ENCODE measurements at places on chromosomes 12 and 14.
A peak's percentile ranks its signal among the peaks of the same experiment; 100 is the strongest.

DNA sequence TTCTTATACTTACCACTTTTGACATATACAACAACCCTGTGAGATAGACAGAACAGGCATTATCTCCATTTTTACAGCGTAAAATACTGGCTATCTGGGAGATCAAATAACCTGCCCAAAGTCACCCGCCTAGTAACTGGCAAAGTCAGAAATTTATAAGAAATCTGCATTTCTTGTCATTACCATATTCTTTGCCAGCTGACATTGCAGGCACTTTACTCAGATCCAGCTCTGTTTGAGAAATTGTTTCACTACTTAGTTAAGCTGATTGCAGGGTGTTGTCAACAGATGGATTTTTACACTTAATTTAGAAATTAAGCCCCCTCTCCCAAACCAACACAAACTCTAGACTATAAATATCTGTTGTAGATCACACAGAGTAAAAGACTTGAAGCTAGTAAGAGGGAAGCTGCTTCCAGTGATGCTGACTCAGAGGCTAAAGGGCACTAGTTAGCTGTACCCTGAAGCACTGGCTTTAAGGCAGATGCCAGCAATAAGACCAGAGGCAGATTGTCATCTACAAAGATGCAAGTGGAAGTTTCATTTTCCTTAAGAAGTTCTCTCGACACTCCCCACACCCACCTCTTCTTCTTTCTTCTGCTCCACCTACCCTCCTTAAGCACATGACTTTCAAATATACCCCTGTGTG lies 153.1 kb downstream of the ANO6 start:
- no peak for DNase-seq

DNA sequence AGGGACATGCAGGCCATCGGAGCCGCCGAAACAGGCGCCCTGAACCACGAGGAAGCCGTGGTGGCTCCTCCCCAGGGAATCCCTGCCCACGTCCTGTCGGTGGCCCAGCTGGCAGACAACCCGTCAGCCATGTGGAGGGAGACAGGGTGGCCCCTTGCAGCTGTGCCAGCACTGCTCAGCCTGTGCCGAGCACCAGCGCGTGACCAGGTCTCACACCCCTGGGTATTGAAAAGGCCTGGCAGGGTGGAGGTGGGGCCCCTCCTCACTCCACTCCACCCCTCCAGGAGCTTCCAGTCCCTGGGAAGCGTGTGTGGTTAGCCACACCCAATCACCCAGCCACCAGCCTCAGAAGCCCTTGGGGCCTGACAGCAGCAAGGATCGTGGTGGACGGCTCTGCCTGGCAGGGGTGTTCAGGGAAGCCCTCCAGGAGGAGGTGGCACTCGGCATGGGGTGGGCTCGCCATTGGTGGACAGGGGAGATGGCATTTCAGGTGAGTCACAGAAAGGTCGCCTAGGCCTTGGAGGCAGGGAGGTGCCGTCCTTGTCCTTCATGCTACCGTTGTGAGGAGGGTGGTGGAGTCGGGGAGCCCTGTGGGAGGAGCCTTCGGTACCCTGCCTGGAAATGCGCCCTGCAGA lies 12.3 kb upstream of the DLK1 start:
- DNase-seq = peak; percentile 39

GRCh38 chr14:95828649-95829265 lies 47.9 kb upstream of the TUNAR start:
- no peak for DNase-seq

- DNase-seq = no peak
Observed at GRCh38 chr14:37890095-37890494, 294.7 kb downstream of the TTC6 start.

GRCh38 chr12:106429043-106429552 lies 71.5 kb downstream of the POLR3B start:
- no peak for DNase-seq

DNA sequence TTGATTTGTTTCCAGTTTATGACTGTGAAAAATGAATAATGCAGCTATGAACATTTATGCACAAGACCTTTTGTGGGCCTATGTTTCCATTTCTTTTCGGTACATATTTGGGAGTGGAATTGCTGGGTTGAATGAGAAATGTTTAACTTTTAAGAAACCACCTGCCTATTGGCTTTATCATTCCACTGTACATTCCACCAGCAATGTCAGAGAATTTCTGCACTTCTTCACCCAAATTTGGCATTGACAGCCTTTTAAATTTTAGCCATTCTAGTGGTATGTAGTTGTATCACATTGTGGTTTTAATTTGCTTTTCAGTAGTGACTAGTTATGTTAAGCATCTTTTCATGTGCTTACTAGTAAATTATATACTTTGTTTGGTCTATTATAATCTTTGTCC lies 317.0 kb upstream of the TMTC1 start:
- DNase-seq = no peak

DNA sequence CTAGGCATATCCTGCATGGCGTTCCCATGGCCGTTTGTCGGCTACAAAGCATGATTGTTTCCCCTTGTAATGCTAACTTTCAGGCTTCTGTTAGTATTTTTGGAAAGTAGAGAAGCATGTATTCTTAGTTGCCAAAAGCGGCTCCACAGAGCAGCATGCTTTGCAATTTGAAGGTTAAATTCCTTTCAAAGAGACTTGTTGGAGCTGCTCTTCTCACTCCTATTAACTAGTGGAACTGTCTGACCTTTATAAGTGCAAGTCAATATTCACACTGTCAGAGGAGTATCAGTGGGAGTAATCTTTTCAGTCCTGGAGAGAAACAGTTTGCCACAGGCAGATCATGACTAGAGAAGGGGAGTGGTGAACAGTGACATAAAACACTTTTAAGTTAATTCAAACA lies 656.1 kb upstream of the NOVA1 start:
- no peak for DNase-seq

DNA sequence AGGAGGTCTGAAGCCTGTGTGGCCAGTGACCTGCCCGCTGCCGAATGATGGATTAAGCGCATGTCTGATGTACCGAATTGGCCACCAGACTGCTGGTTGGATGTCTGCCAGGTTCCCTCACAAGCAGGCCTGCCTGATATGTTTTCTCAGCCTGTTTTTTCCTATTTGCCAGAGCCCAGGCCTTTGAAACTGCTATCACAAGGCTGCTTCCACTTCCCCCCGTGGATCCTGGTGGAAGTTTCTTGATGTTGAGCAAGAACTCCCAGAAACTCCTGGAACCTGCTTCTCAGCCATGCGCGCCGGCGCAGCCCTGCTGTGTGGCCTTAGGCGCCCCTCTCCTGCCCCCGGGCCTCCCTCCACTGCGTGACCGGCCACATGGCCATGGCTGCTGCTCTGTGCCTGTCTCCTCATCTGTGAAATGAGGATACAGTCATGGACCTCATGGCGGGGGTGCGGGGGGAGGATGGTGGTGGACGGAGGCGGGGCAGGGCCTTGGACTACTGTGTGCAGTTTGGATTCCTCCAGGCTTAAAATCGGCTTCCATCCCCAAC lies 56.6 kb downstream of the CALM1 start:
- no peak for DNase-seq

- DNase-seq = peak; percentile 64
Observed at GRCh38 chr12:538731-539539, 79.2 kb downstream of the B4GALNT3 start.

GRCh38 chr12:39467432-39467870 lies 24.5 kb upstream of the KIF21A start:
- no peak for DNase-seq

GRCh38 chr12:105018012-105018411 lies 31.9 kb downstream of the NOPCHAP1 start:
- no peak for DNase-seq
